Putamen (tissue), 1 donor: ENCODE measurements at places on chromosomes 12 and 14.
A peak's percentile ranks its signal among the peaks of the same experiment; 100 is the strongest.

DNA sequence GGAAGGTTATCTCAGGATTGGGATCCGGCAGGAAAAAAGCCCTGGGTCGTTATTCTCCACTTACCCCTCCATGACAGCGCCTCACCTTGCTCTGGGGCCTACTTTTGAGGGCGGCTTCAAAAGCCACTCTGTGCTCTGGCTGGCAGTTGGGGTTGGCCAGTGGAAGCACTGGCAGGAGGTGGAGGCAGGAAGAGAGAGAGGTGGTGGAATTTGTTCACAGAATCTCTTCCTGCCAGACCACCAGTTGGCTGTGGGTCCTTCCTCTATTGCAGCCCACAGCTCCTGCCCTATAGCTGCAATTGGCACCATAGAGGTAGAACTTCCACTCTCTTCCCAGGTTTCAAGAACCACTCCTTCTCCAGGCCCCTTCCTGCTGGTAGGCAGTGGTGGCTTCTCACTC, 32.7 kb upstream of the SDR39U1 start:
- DNase-seq = no peak

- DNase-seq = no peak
Measured at GRCh38 chr14:88188745-88189416, 134.2 kb downstream of the KCNK10 start.

- DNase-seq = no peak
Measured at GRCh38 chr12:117850048-117850447, 118.7 kb downstream of the KSR2 start.

- DNase-seq = peak; percentile 67
Measured at GRCh38 chr14:61608245-61609165, 86.8 kb upstream of the HIF1A start.

- DNase-seq = no peak
Measured at GRCh38 chr14:102170061-102170460, 30.4 kb downstream of the WDR20 start.

DNA sequence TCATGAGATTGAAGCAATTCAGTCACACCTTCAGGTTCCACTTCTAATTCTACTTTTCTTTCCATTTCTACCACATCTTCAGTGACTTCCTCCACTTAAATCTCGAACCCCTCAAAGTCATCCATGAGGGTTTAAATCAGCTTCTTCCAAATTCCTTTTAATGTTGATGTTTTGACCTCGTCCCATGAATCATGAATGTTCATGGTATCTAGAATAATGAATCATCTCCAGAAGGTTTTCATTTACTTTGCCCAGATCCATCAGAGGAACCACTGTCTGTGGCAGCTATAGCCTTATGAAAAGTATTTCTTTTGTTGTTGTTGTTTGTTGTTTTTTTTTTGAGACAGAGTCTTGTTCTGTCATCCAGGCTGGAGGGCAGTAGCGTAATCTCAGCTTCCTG, 7.6 kb downstream of the RXYLT1 start:
- DNase-seq = no peak

GRCh38 chr12:76529226-76529918, 30.2 kb downstream of the OSBPL8 start:
- DNase-seq = no peak

DNA sequence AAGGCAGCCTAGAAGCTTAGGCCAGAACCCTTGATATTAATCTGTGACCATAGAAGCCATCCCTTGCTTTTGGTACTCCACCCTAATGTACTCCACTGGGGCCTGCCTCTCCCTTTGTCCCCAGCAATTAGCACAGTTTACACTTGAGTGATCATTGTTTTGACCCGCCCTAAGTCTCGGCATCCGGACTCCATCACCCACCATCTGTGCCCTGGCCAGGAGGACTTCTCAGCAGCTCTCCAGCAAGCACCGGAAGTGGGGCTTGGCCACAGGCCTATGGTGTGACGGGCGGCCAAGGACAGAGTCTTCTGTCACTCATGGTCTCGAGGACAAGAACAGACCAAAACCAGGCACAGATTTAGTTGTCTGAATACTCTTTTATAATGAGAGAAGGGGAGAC, 126.5 kb upstream of the NTF3 start:
- DNase-seq = no peak

DNA sequence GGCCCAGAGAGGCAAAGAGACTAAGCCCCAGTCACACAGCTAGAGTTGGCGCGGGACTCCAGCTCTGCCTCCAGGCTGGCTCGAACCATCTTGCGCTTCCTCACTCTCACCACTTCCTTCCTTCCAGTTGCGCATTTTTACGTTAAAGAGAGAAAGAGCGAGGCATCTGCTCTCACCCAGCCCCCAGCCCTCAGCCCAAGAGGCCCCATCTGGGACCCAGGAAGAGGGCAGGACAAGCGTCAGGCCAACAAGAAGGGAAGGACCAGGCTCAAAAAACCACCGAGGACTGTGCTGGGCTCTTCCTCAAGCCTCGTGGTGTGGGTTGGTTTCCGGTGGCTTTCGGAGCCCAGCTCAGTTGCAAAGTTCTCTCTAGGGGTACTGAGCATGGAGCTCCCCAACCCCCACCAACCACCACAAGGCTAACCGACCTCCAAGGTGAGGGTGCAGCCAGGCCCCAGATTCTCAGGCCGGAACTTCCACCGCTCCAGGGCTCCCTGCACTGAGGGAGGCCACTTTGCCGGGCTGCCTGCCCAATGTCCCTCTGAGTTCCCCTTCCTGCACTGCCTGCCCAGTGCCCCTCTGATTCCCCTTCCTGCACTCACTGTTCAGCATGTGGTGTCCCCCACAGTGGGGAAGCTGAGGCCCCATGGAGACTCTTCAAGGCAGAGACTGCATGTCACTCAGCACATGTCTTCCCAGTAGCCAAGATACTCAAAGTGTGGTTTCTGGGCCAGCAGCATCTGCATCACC, 35.9 kb downstream of the TESC start:
- DNase-seq = peak; percentile 37

GRCh38 chr12:2652011-2652400, 142.8 kb upstream of the FKBP4 start:
- no peak for DNase-seq

DNA sequence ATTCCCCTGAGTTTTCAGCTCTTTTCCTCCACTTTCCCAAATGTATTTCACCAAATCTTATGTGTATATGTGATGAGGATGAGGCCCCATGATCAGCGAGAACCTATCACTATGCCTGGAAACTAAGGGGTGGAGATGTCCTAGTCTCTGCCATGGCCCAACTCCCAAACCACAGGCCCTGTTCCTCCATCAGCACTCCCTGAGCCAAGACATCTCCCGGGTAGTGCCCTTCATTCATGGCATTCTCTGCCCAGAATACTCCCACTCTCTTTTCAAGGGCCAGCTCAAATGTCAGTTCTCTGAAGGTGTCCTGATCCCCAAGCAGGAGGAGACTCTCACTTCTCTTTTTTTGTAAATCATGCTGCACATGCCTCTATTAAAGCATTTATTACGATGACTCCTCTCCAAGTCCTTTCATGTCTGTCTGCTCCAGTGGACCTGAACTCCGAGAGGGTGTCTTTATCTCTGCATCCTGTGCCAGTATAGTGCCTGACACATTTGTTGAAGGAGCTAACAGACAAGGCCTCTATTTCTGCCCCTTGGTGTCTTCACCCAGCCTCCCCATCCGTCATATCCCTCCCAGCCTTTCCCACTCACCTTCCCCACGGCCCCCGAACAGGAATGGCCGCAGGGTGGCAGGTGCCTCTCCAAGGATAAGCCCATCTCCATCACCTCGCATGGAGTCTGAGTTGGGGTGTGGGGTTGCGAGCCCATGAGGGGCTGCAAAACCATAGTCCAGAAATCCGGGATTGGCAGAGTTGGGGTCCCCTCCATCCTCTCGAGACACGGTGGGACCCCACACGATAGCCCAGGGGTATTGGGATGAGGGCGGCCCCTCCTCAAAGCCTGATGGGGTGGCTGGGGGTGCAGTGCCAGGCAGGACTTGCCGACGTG, 3.7 kb downstream of the PIANP start:
- no peak for DNase-seq

- DNase-seq = no peak
Measured at GRCh38 chr12:130778776-130779175, 60.3 kb downstream of the STX2 start.

DNA sequence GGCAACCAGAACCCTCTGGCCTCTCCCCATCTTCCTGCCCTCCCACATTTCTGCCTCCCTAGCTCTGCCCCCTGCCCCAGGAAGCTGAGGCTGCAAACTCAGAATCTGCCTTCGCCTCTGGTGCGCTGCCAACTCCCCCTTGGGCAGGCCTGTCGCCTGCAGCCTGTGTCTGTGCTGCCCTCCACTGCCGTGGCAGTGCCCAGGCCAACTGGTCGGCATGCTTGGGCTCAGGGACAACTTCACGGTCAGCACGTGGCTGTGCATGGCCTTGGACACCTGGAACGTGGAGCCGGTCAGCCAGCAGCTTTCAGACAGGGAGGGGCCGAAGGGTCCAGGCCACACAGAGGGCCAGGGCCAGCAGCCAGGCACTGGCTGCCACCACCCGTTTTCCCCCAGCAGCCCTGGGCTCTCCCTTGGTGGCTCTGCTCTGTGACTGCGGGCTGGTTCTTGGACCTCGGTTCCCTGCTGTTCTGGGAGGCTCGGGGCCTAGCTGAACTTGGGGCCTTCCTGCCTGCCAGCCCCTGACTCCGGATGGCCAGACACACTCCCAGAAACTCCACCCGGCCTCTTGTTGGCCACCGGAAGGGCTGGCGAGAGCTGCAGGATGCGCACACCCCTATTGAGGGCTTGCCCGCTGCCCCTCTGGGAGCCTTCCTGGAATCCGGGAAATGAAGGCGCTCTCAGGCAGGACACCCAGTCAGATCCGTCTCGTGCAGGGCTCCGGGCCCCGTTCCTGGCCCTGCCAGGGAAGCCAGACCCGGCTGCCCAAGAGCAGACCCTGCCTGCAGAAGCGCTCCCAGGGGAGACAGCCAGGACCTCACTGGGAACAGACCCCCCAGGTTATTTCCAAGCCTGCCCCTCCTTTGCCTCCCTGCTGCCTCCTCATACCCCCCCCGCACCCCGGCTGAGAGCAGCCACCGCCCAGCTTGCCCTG, 34.2 kb upstream of the PPP1R13B start:
- no peak for DNase-seq

DNA sequence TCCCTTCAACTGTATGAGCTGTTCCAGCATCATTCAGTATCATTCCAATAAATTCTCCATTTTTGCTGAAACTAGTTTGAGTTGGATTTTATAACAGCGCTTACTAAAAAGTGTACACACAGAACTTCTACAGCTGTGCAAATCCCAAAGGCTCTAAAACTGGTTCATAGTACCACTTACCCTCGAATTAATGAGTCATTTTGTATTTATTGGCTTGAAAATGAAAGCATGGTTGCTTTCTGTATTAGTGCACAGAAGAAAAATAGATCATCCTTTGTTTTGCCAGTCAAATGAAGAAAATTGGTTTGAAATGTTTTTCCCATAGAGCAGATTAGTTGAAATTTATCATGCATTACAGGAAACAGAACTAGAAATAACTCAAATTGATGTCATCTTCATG, 268.3 kb upstream of the CPNE8 start:
- DNase-seq = no peak

DNA sequence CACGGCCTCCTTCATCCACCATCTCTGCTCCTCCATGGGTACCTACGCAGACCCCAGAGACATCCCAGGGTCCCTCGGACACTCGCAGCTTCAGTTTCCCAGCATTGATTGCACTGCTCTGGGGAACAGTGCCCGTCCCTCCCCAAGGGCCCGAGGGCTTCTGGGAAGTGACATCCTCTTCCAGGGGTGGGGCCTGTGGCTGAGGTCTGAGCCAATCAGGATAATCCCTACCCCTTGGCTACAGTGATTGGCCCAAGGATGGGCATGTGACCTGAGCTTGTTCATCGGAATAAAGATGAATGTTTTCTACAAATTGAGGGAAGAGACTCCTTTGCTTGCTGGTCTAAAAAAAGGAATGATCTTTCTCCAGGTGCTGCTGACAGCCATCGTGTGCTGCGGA, 37.3 kb upstream of the MYL2 start:
- peak; percentile 64 for DNase-seq

DNA sequence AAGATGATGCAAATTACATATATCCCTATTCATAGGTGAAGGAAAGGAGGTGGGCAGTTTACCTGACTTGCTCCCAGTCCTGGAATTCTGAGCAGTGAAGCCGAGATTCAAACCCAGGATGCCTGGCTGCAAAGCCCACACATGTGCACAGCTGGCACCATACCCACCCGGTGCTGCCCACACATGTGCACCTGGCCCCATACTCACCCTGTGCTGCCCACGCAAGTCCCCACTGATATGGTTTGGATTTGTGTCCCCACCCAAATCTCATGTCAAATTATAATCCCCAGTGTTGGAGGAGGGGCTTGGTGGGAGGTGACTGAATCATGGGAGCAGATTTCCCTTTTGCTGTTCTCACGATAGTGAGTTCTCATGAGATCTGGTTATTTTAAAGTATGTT, 179.2 kb upstream of the C14orf180 start:
- DNase-seq = no peak

- DNase-seq = no peak
Measured at GRCh38 chr12:15721316-15722115, 67.7 kb downstream of the EPS8 start.

- DNase-seq = no peak
Measured at GRCh38 chr14:39266525-39266870, 32.8 kb downstream of the MIA2 start.

GRCh38 chr12:51531284-51531977, 59.6 kb upstream of the SCN8A start:
- DNase-seq = no peak

GRCh38 chr12:103824290-103824689, 16.7 kb downstream of the NT5DC3 start:
- DNase-seq = no peak

DNA sequence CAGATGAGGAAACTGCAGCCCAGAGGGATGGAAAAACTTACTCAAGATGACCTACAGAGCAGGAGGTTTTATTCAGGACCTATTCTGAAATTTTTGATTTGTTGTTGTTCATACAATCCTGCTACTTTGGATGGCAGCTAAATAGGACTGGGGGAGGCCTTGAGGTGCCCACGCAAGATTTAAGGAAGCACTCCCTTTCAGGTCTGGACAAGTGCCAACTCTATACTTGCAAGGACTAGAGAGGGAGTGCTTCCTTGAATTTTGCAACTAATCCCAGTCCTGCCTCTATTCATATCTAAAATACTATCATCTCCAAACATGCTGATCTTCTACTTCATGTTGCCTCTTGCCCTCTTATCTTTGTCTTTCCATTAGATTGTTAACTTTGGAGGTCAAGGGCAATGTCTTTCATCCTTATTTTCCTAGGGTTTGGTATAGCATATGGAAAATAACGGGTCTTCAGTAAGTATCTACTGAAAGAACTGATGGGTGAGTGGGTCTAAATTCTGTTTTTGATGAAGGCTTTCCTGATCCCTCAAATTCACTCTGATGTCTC, 28.6 kb upstream of the PPM1H start:
- DNase-seq = no peak

GRCh38 chr12:2857021-2857431, at the start of gene TEX52:
Gene TEX52 (minus strand): TSS chr12:2857039. CDS start chr12:2857026, 13 bp downstream.
- no peak for DNase-seq

GRCh38 chr12:106106892-106107291, 31.9 kb downstream of the NUAK1 start:
- DNase-seq = no peak

GRCh38 chr12:130169256-130169655, 7.0 kb downstream of the FZD10 start:
- no peak for DNase-seq

GRCh38 chr14:74324931-74325361, 22.2 kb upstream of the ABCD4 start:
- peak; percentile 24 for DNase-seq
